ENCODE measurements at places on chromosomes 1 and 21.
A peak's percentile ranks its signal among the peaks of the same experiment; 100 is the strongest.

DNA sequence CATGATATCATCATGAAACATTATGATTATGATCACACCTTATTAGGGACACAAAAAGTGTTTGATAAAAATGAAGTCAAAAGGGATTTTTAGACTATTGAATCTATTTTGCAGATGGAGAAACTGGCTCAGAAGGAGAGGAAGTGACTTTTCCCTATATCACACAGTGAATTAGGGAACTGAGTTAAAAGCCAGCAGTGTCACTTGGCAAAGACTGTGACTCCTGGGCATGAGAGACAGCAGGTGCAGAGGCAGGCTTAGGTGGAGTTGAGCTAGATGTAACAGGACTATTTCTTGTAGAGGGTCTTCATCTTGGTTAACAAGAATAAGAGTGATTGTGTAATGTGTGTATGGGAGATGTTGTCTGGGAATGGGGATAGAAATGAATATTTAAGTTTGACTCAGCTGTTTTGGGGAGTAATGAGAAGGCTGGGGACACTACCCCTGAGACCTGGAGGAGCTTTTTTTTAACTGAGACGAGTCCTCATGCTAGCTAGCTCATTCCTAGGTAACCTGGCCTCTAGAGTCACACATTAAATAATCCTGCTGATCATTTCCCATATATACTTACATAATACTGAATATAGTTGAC is 1.0 kb upstream of the CD84 start:
- DNase-seq, result peak; percentile 46

- no peak for DNase-seq
Observed at GRCh38 chr1:147409886-147410285, 131.4 kb upstream of the BCL9 start.

- no peak for DNase-seq
Observed at GRCh38 chr1:183319051-183319450, 99.1 kb downstream of the NMNAT2 start.

DNA sequence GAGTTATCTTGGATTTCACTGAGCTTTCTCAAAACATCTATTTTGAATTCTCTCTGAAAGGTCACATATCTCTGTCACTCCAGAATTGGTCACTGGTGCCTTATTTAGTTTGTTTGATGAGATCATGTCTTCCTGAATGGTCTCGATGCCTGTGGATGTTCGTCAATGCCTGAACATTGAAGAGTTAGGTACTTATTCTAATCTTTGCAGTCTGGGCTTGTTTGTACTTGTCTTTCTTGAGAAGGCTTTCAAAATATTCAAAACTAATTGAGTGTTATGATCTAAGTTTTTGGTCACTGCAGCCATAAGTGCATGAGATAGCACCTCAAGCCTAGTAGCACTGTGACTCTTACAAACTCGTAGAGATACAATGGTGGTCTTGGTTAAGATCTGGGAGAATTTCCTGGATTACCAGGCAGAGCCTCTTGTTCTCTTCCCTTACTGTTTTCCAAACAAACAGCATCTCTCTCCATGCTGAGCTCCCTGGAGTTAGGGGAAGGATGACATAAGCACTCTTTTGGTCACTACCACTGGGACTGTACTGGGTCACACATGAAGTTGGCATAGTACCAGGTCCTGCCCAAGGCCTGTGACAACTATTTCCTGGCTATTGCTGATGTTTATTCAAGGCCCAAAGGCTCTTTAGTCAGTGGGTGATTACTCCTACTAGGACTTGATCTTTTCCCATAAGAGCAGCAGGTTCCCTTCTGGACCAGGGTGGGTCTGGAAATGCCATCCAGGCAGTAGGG is 25.6 kb downstream of the SLC22A15 start:
- no peak for DNase-seq

- DNase-seq, result peak; percentile 47
Observed at GRCh38 chr1:32353886-32354570, 8.3 kb downstream of the FAM229A start.

- no peak for DNase-seq
Observed at GRCh38 chr1:174337000-174337681, 110.6 kb upstream of the GPR52 start.

DNA sequence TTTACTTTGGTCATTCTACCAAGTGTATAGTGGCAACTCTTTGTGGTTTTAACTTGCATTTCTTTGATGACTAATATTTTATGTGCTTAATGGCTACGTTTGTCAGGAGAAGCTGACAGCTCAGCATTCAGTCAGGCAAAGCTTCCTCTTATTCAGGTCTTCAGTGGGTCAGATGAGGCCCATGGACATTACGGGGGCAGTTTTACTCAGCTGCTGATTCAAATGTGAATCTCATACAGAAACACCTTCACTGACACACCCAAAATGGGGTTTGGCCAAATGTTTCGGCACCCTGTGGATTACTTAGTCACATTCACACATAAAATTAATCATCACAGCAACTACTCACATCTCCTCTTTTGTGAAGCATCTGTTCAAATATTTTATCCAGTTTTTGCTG is 104.9 kb upstream of the PLD5 start:
- peak; percentile 20 for DNase-seq

GRCh38 chr1:32766328-32766972 is 50.7 kb downstream of the YARS1 start:
- no peak for DNase-seq

- DNase-seq, result no peak
Observed at GRCh38 chr1:200096774-200097173, 69.3 kb downstream of the NR5A2 start.

DNA sequence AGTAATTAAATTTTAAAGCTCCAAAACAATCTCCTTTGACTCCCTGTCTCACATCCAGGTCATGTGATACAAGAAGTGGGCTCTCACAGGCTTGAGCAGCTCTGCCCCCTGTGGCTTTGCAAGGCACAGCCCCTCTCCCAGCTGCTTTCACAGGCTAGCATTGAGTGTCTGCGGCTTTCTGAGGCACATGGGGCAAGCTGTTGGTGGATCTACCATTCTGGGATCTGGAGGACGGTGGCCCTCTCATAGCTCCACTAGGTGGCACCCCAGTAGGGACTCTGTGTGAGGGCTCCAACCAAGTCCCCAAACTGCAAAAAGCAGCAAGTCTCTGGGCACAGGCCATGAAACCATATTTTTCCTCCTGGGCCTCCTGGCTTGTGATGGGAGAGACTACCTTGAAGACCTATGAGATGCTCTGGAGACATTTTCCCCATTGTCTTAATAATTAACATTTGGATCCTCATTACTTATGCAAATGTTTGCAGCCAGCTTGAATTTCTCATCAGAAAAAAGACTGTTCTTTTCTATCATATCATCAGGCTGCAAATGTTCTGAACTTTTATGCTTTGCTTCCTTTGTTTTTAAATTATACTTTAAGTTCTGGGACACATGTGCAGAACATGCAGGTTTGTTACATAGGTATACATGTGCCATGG is 554.1 kb upstream of the OLFM3 start:
- peak; percentile 52 for DNase-seq

- DNase-seq, result peak; percentile 37
Observed at GRCh38 chr1:43764581-43764980, 57.2 kb downstream of the ST3GAL3 start.

GRCh38 chr1:99771513-99771918 is 5.1 kb upstream of the FRRS1 start:
- no peak for DNase-seq

GRCh38 chr21:30713766-30714165 is 4.8 kb downstream of the KRTAP21-3 start:
- DNase-seq, result no peak

DNA sequence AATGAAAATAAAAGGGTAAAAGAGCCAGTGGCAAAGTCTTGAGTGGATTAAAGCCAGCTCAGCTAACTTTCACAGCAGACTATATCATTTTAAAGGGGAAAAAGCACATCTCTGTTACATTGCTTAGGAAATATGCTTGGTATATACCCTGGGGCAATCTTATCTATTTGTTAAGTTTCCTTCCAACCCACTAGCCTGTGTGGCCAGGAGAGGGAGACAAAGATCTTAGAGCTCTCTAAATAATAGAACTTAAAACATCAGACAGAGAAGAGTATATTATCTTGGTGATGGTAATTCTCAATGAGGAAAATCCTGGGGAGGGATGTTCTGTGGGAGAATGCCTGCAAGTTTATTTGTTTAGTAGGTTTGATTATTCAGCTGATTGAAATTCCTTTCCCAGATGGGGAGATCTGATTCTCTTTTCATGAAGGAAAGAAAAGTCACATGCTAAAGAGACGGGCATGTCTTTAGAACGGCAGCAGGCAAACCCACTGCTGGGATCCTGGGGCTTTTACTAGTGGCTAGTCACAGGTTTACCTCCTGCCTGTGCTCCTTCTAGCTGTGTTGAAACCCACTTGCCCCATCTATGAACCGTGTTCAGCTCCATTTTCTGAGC is 3.6 kb downstream of the KCNE2 start:
- DNase-seq, result peak; percentile 69

DNA sequence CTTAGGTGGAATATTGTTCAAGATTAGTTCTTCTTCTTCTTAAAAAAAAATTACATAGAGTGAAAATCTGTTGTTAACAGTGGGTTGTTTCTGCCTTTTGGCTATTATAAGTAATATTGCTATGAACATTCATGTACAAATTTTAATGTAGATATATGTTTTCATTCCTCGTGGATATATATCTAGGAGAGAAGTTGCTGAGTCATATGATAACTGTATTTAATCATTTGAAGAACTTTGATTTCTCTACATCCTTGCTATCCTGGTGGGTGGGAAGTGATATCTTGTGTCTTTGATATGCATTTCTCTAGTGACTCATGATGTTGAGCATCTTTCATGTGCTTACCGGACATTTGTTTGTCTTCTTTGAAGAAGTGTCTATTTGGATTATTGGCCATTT is 29.9 kb downstream of the MAST2 start:
- DNase-seq, result no peak

GRCh38 chr1:42010381-42010780 is 91.7 kb upstream of the HIVEP3 start:
- no peak for DNase-seq

- DNase-seq, result no peak
Observed at GRCh38 chr1:116457946-116458604, 85.0 kb downstream of the ATP1A1 start.

- no peak for DNase-seq
Observed at GRCh38 chr21:32198384-32198783, 80.5 kb downstream of the MIS18A start.

DNA sequence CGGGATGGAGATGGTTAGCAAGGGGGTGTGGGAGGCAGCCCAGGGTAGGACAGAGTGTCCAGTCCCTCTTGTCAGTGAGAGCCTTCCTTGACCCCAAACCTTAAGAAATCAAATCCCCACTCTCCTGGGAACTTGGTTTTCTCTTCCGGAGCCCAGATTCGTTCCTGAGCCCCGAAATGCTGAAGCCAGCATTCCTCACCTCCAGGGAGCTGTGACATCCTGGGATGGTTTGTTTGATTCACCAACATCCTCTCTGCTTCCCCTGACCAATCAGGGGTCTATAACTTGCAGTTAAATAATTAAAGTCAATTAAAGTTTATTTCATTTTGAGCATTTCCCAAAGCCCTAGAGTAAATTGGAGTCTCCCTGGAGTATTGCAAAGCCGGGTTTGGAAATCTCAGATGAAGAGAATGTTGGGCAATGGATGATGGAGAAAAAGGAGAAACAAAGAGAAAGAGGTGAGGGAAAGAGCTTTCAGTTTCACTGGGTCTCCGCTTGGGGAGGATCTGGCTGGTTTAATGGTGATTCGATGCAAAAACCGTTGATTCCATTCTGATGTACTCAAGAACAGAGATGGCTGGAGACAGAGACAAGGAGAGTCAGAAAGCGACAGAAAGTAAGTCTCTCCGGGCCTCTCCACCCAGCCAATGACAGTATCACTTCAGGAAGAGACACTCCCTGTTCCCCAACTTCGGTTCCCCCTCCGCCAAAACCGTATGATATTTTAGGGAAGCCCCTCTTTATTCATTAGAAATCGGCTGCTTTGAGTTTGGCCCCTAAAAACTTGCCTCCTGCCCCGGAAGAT is 12.8 kb upstream of the ALX3 start:
- DNase-seq, result no peak

- DNase-seq, result no peak
Observed at GRCh38 chr1:62724430-62724829, 36.2 kb upstream of the DOCK7 start.

DNA sequence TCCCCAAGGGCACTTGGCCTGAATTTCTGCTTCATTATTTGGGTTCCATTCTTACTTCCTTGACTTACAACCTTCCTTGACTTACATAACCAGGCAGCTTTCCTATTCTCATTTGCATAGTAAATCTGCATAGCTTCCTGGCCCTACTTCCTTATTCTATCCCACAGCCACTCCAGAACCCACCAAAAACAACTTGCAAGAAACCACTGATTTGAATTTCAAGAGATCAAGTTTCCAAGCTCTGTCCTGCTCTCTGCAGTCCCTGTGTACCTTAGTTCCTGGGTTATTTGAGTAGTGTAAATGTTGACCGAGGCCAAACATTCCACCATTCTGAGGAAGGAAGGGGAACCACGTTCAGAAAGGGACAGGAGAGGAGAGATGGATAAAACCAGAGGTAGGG is 603.3 kb downstream of the PTPRC start:
- peak; percentile 47 for DNase-seq

GRCh38 chr1:222187566-222188332 is 360.2 kb downstream of the HHIPL2 start:
- DNase-seq, result no peak

GRCh38 chr1:33428661-33429060 is 2.2 kb downstream of the PHC2 start:
- DNase-seq, result no peak

GRCh38 chr1:184632415-184633175 is 122.1 kb downstream of the EDEM3 start:
- DNase-seq, result no peak

DNA sequence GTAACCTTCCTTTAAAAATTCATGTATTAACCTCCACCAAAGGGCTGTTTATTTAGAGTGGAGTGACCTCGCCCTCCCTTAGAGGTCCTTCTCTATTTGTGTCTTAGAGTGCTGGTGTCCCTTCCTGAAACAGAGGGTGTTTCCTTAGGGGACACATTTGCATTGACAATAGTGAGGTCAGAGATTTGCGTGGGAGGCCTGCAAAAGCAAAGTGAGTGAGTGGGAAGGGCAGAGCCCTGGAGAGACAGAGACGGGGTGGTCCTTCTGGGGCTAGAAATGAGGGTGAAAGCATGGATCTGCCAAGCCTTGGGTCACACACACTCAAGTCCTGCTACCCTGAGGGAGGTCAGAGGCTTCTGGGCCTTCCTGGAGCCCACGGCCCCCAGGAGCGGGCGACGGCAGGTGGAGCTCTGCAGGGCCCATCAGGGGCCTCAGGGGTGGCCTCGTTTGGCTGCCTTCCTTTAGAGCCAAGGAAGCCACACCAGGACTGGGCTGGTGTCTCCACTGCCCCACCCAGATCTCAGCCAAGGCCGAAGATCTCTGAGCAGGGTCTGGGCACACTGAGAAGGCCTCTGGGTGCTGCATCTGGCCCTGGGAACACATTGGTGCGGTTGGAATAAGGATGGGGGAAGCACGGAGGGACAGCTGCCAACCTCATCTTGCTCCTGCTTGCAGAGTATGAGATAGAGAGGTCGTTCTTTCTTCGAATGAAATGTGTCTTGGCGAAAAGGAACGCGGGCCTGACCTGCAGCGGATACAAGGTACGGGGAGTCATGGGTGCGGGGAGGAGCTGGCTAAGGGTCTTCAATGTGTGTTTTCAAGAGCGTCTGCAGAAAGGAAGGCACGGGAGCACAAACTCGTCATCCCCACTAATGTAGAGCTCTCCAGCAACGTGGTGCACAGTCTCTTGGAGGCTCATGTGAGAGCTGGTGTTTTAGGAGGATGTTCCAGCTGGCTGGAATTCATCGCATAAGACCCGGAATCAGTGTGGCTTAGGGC is 23.8 kb downstream of the SIM2 start:
- no peak for DNase-seq

Data from NB4 (cell line).